ENCODE measurements at places on chromosomes 12 and 14.

GRCh38 chr14:98347686-98348085 is 924.3 kb downstream of the BCL11B start:
- DNase-seq = no peak

DNA sequence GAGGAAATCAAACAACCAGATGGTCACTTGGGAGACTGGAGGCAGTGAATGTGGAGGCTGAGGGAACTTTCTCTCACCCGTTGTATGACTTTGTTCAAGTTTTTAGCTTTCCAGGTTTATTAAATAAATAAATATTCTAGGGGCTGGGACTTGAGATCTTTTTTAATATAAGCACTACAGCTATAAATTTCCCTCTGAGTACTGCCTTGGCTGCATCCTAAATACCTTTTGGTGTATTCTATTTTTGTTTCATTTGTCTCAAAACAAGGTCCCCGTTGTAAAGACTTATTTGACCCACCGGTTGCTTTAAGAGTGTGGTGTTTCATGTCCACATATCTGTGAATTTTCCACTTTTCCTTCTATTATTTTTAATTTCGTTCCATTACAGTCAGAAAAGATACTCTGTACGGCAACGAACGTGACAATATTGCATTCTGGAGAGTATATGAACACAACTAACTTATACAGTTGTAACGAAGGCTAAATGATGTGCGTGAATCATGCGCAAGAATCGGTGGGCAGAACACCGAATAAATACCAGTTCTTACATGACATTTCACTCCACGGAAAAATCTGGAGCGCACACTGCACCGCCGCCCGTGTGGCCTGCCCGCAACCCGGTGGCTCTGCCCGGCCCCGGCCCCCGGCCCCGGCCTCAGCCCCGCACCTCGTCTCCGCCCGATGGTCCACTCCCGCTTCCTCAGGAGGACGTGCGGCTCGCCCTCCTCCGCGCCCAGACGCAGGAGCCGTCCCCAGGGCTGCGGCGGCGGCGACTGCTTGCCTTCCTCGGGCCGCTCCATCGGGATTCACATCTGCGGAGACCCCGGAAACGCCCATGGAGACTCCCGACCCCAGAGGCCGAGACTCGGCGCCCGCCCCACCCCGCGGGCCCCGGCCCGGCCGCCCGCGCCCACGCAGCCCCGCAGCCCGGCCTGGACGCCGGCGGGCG is 602 bp downstream of the CHFR start:
- DNase-seq = no peak

DNA sequence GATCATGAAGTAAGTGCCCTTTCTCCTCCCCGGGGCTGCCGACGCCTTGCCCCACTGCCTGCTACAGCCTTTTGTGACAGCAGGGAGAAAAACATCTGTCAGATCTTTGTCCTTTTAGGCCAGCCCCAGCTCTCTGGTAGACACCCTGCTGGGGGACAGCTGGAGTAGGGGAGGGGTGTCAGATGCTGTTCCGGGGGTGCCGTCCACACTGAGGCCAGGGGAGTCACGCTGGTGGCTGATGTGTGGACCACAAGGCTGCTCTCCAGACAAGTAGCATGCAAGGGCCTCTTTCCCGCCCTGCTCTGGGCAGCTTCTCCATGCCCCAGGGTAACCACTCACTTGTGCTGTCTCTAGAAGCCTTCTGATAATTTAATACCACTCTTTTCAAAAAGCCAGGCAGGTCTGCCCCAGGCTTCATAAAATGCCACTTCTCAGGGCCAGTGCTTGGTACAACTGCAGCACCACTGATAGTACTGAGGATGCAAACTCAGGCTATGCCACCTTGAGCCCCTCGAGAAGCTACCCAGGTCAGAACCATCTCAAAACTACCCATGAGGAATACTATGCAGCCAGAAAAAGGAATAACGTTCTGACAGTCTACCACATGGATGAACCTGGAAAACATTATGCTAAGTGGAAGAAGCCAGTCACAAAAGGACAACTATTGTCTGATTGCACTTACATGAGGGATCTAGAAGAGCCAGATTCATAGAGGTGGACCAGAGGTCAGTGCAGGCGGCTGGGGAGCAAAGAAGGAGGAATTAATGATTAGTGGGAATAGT is 66.0 kb upstream of the RIN3 start:
- no peak for DNase-seq

GRCh38 chr14:61889914-61890351 is 127.7 kb downstream of the SNAPC1 start:
- no peak for DNase-seq

- DNase-seq = no peak
Observed at GRCh38 chr14:94056579-94057308, 24.3 kb downstream of the DDX24 start.

- DNase-seq = no peak
Observed at GRCh38 chr12:39959031-39959430, 146.8 kb downstream of the SLC2A13 start.

DNA sequence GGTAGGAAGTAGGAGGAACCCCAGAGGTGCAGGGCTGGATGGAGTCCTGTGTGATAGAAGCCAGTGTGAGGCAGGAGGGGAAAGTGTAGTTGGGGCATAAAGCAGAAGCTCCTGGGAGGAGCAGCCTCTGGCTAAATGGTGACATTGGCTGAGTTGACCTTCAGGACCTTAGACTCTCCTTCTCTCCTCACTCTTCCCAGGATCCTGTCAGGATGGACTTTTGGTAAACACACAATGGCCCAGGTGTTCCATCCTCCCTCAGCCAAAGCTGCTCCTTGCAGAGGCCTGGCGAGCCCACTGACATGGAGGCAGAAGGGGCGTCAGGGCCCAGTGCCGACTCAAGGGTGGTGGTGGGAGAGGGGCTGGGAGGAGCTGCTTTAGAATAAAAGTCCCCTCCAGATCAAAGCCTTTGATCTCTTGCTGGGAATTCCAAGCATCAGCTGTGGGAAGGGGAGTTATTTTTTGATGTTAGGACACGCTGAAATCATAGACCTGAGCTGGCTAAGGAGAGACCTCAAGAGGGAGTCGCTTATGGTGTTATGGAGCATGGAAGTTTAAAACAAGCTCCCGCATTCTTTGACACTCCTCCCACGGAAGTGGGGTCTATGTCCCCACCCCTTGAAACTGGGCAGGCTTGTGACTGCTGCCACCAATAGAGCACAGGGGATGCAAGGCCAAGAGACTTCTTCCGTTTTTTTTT is 44.1 kb downstream of the SMIM41 start:
- no peak for DNase-seq

- no peak for DNase-seq
Observed at GRCh38 chr12:43675048-43675904, 83.3 kb downstream of the PUS7L start.

GRCh38 chr12:92324849-92325500 is 179.3 kb upstream of the BTG1 start:
- no peak for DNase-seq

DNA sequence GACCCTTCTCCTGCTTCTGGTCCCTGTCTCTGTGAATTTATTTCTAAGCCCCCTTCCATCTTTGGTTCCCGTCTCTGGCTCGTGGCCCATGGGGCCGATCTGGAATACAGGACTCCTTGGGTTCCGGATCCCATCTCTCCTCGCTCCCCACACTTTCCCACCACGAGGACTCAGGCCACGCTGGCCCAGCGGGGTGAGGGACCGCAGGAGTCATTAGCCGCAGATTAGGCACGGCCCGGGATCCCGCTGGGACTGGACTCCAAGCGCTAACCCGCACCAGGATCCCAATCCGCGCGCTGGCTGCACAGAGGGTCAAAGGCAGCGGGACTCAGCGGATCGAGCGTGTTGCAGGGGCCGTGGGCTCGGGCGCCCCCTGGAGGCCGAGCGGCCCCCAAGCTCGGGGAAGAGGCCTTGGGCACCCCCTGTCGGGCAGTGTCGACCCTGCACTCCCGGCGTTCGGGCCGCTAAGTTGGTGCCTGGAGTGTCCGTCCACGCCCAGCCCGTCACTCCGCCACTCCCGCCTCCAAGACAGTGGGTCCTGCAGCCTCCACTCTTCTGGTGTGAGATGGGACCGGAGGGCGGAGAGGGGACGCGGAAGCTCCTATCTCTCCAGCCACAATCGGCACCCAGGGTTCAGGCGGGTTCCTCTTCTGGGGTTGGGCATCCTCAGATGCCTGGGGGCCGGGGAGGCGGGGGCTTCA is 9.5 kb downstream of the SHMT2 start:
- peak; percentile 77 for DNase-seq

- no peak for DNase-seq
Observed at GRCh38 chr14:82731526-82731925, 1197.9 kb upstream of the SEL1L start.

GRCh38 chr12:16198884-16199283 is 78.6 kb downstream of the SLC15A5 start:
- no peak for DNase-seq

- no peak for DNase-seq
Observed at GRCh38 chr14:43105305-43105704, 1401.8 kb downstream of the FSCB start.

DNA sequence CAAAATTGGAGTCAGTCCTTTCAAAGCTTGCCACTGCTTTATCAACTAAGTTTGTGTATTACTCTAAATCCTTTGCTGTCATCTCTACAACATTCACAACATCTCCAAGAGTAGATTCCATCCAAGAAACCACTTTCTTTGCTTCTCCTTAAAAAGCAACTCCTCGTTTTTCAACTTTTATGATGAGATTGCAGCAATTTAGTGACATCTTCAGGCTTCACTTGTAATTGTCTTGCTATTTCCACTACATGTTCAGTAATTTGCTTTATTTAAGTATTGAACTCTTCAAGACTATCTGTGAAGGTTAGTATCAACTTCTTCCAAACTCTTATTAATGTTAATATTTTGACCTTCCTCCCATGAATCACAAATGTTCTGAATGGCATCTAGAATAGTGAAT is 747.9 kb downstream of the TMTC2 start:
- no peak for DNase-seq

DNA sequence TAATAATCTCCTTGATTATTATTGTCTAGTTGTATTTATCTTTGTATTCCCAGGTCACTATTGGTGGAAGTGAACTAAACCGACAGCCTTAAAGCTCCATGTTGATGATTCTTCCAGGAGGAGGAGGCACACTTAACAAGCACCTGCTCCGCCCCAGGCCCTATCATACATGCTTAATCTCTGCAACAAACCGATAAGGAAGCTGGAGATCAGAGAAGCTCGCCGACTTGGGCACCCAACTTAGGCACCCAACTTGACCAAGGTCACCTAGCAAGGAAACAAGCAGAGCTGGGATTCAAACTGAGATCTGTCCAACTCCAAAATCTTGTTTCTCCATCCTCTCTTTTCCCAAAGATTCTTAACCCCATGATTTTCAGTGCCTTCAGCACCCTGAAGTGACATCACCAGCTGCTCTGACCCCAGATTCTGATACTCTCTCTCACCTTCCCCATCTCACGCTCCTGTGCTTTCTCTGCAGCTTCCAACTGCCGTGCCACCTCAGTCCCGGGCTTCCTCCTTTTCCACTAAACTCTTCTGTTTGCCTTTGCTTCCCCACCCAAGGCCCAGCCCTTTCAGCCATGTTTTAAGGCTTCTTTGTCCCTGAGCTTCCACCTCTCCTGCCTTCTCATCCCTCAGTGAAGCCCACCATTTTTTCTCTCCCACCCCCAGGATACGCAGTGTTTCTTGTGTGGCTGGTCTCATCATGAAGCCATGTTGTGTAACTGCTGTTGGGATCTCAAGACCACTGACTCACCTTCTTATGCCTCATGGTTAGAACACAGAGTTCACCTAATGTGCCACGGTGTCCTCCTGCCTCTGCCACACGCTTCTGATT is 6.6 kb upstream of the KRT18 start:
- DNase-seq = no peak

DNA sequence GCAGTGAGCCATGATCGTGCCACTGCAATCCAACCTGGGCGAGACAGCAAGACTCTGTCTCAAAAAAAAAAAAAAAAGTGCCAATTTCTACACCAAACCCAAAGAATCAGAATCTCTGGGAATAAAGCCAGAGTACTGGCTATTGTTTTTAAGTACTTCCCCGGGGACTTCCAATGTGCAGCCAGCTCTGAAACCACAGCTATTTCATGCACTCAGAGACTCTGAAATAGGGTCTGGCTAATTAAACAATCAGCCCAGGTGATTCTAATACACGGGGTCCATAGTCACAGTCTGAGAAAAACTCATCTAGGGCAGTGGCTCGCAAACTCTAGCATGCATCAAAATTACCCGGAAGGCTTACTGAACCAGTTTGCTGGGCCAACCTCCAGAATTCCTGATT is 56.3 kb downstream of the SIX6 start:
- DNase-seq = no peak

GRCh38 chr12:41497409-41497808 is 309.3 kb downstream of the PDZRN4 start:
- no peak for DNase-seq

GRCh38 chr14:22893706-22894105 is 10.7 kb downstream of the REM2 start:
- DNase-seq = no peak

GRCh38 chr14:30227876-30228275 is 300.2 kb upstream of the PRKD1 start:
- DNase-seq = no peak

DNA sequence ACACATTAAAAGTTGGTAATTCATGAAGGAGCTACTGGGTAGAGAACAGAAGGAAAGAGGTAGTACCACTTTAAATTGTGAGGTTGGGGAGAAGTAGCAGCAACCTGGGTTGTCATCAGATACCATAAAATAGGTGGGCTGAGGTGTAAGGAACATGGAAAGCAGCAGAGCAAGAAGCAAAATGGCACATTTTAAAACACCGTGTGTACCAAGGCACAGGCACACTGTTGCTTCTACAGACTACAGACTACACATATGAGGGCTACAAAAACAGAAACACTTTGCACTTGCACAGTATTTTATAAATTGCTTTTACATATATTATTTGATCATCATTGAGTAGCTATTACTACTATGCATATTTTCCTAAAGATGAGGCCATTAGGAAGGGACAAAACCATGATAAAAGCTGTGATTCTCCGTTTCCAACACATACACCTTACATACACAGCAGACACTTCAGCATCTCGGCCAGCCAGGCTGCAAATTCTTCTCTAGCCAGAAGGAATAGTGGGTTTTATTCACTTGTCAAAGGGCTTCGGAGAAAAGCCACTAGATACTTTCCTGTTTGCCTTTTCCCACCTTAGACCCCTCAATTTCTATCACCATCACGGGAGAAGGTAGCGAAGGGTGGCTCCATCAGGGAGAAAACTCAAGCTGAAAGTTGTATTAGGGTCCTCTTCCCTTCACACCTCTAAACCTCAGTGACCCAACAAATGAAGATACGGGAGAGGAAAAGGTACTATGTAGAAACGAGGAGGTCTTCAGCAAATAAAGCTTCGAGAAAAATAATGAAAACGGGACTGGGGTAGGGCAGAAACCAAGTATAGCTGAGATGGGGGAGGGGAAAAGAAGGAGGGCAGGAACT is 1.6 kb downstream of the PYM1 start:
- DNase-seq = no peak

DNA sequence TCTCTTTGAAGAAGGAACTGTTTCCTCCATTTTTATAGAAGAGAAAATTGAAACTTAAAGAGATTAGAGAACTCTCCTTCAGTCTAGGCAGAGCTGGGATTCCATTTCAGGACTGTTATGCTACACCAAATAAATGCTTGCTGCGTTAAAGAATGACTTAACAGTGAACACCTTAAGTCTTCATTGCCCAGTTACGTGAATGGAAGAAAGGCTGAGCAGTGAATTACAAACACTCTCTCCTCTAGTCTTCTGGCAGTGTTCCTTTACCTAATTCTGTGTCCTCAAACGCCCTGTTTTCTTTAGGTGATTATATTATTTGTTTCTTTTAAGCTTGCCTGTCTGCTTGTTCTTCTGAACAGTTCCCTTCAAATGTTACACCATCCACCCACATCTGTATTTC is 59.7 kb downstream of the RCOR1 start:
- DNase-seq = no peak
